ENCODE measurements at places on chromosomes 1 and 21. TPM values are rescaled to one million over a fixed set of nuclear protein-coding genes. Genes with fewer than 3 reads are reported as not detected.

- no peak for DNase-seq
These were observed 14.3 kb upstream of the EDN2 start for GRCh38 chr1:41498804-41499203.

DNA sequence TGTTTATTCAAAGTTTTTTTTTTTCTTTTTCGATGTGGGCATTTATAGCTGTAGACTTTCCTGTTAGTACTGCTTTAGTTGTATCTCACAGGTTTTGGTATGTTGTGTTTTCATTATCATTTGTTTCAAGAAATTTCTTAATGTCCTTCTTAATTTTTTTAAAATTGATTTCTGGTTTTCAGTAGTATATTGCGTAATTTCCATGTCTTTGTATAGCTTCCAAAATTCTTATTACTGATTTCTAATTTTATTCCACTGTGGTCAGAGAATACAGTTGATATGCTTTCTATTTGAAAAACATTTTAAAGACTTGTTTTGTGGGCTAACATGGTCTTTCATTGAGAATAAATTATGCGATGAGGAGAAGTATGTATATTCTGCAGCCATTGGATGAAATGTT is 463.2 kb upstream of the B3GALT2 start:
- no peak for DNase-seq

DNA sequence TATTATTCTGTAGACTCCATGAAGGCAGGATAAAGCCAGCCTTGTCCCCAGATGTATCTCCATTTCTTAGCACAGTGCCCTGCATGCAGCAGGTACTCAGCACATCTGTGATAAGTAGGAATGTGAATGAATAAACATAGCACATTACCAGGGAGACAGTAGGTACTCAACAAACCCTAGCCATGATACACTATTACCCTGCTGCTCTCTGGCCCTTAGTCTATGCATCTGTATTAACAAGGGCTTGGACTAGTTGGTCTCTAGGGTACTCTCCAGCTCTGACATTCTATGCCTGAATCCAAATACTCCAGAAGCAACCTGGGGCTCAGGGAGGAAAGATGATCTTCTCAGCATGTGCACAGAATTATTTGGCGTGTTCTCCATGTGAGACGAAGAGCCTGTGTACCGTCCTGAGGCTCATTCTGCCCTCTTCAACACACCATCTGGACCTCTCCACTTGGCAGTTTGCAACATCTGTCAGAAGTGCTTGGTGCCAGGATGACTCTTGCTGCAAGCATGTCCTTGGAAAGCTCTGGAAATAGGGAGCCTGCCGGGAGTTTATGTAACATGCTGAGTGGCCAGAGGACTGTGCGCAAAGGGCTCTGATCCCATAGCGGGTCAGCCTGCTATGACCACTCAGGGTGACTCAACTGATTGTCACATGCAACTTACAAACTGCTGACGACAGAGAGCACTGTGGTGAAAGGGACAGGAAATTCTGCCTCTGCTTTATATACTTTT is 228.2 kb upstream of the USP24 start:
- no peak for DNase-seq

DNA sequence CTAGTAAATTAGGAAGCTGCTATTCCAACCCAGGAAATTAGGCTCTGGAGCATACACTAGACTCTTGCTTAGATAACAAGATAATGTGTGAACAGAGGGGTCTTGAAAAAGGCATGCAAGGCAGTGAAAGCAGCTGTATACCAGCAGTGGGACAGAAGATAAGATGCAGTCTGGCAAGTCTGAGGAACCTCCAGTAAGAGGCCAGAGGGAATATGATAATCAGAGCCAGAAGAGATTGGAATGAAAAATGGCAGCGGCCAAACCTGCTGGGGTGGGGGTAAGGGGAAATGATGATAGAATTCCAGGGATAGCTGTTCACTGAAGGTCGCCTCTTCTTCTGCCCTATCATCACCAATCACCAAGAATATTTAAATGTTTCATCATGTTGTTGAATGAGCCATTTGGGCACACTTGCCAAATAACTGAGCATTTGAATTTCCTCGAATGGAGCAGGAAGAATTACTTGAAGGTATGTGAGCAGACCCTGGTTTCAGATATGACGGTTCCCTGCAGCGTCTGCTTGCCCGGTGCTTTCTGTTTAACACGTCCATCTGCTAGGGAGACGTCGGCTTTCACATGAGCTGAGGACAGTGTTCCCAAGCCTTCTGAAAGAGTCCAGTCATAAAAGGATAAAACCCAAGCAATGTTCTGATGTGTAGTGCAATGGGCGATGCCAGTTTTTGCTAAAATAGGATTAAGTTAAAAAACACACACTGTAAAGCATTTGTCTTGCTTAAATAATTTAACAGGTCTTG is 173.3 kb downstream of the RWDD3 start:
- DNase-seq = no peak

DNA sequence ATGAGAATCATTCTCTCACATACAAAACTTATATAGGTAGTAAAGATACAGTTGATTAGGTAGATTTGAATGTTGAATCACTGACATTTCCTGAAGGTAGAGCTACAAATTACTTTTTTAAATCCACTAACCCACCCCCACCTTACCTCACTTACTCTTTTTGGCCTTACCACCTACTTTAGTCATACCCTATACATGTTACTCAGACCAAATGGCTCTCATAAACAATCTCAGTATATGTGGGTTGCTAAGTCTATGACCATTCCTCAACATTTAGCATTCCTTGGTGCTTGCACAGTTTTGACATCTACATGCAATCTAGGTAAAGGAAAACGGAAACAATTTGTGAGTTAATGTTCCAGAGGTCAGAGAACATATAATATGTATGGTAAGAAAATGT is 26.3 kb downstream of the SYDE2 start:
- no peak for DNase-seq

- DNase-seq = no peak
These were observed 7.9 kb downstream of the ATP5IF1 start for GRCh38 chr1:28243685-28244311.

Gene NFASC
- polyA plus RNA-seq = 2.9 TPM

Measured in spleen (tissue), 13 donors.